B cell (primary cell): ENCODE measurements at places on chromosomes 12 and 14.

DNA sequence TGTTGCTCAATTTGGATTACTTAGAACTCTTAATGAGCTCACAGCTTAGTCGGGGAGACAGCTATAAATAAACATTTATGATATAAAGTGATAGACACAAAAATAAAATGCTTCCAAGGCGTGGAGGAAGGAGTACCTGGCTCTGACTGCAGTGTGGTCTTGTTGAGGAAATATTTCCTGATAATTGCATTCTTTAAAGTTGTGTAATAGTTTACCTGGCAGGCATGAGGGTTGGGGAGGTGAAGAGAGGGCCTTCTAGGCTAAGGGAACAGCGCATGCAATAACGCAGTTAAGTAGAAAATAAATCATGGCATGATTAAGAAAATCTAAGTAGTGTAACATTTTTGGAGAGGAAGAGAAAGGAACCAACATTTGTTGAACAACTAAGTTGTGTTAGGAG is 260.5 kb upstream of the ATP2B1 start:
- DNase-seq, result no peak

DNA sequence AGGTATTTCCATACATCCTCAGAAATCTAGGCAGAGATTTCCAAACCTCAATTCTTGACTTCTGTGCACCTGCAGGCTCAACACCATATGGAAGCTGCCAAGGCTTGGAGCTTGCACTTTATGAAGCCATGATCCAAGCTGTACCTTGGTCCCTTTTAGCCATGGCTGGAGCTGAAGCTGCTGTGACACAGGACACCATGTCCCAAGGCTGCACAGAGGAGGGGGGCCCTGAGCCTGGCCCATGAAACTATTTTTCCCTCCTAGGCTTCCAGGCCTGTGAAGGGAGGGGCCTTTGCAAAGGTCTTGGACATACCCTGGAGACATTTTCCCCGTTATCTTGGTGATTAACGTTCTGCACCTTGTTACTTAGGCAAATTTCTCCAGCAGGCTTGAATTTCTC is 110.5 kb downstream of the IGF1 start:
- DNase-seq, result no peak

GRCh38 chr12:44750468-44750867 is 125.6 kb downstream of the NELL2 start:
- DNase-seq, result no peak

- peak; percentile 59 for DNase-seq
Observed at GRCh38 chr12:54294152-54294952, 6.5 kb downstream of the NFE2 start.

GRCh38 chr14:77580964-77581505 is 35.4 kb downstream of the SPTLC2 start:
- no peak for DNase-seq
